ENCODE measurements at places on chromosomes 16 and 17.

- DNase-seq: peak; percentile 85
Measured at GRCh38 chr17:2904135-2904534, 107.9 kb downstream of the RAP1GAP2 start.

DNA sequence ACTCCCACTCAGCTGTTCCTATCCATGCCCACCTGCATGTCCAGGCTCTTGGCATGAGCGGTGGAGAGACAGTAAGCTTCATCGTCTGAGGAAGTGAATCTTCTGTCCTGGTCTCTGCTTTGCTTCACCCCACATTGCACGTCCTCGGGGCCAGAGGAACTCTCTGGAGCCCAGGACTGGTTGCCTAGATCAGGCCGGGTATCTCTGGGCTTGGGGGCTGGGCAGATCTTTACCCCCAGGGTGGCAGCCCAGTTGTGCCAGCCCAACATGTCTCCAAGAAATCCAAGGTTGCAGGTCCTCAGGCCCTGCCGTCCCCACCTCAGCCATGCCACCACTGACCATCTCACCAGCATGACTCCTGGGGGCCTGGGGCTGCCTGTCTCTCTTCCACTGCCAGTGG is 58.3 kb downstream of the BEAN1 start:
- DNase-seq: no peak

- no peak for DNase-seq
Measured at GRCh38 chr17:82989881-82990280, 89.5 kb upstream of the METRNL start.

GRCh38 chr17:29744121-29744520 is 121.4 kb upstream of the CORO6 start:
- DNase-seq: no peak

DNA sequence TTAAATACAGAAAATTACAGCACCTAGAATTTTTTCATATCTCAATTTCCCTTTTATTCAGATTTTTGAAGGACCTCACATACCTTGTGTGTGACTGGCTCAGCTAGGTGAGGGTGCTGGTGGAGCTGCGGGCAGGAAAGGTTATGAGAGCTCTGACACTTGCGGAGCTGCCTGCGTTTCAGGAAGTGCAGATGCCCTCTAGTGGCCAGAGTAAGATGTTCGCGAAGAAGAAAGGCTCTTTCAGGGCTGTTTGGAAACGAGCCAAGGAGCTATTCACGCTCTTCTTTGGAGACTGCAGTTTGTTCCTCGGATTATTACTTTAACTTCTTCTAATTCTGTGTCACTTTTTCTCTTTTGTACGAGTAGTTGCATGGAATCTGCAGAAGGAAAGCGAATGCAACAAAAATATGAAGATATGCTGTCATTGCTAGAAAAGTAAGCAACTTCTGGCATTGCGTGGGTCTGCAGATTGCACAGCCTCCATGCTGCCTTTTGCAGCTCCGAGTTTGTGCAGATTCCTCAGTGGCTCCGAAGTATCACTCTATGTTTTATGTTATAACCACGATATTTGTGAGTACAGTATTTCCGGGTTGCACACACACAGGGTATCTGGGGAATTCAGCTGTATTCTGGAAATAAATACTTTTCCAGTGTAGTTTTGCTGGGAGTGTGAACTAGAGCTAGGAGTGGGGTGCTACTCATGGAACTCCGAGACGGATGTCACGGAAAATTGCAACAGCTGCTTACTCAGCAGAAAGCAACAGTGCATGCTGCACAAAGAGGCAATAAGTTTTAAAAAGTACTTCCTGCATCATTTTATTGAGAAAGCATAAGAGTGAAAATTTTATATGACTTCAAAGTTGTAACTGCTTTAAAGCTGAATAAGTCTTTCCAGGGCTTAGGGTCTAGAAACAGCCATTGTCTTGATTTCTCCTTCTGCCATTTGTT is 46.3 kb downstream of the DNAH9 start:
- peak; percentile 81 for DNase-seq

GRCh38 chr17:71188811-71189492 is 931.9 kb upstream of the SOX9 start:
- DNase-seq: no peak

- no peak for DNase-seq
Measured at GRCh38 chr17:33686171-33686570, 393.1 kb upstream of the ASIC2 start.

- DNase-seq: no peak
Measured at GRCh38 chr17:77718669-77718961, 239.9 kb upstream of the TNRC6C start.

GRCh38 chr17:74919440-74920305 is 3.4 kb downstream of the USH1G start:
- DNase-seq: no peak

- no peak for DNase-seq
Measured at GRCh38 chr17:55295411-55296170, 30.8 kb downstream of the HLF start.

- no peak for DNase-seq
Measured at GRCh38 chr17:39606434-39607056, 1.2 kb downstream of the NEUROD2 start.

GRCh38 chr16:4868026-4868425 is 20.7 kb downstream of the UBN1 start:
- no peak for DNase-seq

DNA sequence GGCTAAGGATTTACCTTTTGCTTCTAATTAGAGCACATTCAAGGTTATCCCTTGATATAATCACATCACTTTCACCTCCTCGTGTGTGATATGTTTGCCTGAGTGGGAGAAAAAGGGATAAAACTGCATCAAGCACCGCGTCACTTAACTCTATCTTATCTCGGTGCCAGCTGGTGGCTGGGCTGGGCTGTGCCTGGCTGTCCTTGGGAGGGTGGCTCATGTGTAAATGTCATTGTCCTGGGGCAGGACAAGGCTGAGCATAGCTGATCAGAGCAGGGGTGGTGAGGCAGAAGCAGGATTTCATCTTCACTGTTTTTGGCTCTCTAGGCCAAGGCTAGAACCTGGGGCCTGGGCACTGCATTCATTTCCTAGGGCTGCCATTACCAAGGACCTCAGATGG is 105.3 kb downstream of the RAP1GAP2 start:
- no peak for DNase-seq

GRCh38 chr16:74727903-74728302 is 27.2 kb upstream of the MLKL start:
- DNase-seq: no peak

- DNase-seq: no peak
Measured at GRCh38 chr16:87822108-87822970, 47.0 kb downstream of the SLC7A5 start.

DNA sequence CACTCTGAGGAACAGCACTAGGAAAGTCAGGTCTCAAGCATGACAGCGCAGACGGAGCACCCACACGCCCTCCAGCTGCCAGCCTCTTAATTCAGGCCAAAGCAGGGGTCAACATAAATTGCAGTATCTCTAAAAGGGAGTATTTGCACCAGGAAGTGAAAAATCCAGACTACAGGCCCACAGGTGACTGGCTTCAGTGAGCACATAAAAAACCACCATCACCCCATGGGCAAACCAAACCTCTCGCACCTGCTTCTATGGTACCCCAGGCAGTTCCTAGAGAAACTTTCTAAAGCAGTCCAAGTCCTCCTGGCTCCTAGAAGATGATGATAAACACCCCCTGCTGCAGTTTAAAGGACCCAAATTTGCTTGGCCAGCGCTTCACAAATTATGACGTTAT is 129.8 kb downstream of the ZNF423 start:
- DNase-seq: no peak

GRCh38 chr17:2085648-2085949 is 30.7 kb downstream of the HIC1 start:
- DNase-seq: no peak

- DNase-seq: no peak
Measured at GRCh38 chr17:38705803-38706504, 881 bp downstream of the MLLT6 start.

DNA sequence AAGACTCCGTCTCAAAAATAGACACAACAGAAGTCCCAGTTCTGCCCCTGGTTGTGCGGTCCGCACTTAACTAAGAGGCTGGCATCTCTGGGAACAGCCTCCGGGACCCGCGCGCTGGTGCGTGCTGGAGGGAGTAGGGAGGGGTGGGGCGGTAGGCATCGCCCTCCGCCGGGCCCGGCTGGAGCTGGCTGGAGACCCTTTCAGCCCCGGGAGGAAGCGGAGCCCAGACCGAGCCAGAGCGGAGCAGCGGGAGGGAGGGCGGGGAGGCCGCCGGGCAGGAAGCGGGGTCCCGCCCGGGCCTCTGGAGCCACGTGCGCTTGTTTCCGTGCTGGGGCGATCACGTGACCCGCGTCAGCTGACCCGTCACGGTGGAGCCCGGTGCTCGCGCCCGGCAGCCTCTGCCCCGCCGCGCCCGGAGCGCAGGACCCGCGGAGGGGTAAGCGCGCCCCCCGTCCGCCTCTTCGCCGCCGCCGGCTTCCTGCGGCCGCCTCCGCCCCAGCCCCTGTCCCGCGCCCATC is at the start of gene WDR81:
Gene WDR81 (plus strand): TSS at position 354 of the 518 bp plus-strand sequence. CDS start 256 bp downstream, outside the sequence.
- peak; percentile 88 for DNase-seq

- DNase-seq: no peak
Measured at GRCh38 chr16:49052846-49053245, 228.8 kb downstream of the CBLN1 start.

- DNase-seq: no peak
Measured at GRCh38 chr17:80793851-80794267, 197.8 kb upstream of the CHMP6 start.

DNA sequence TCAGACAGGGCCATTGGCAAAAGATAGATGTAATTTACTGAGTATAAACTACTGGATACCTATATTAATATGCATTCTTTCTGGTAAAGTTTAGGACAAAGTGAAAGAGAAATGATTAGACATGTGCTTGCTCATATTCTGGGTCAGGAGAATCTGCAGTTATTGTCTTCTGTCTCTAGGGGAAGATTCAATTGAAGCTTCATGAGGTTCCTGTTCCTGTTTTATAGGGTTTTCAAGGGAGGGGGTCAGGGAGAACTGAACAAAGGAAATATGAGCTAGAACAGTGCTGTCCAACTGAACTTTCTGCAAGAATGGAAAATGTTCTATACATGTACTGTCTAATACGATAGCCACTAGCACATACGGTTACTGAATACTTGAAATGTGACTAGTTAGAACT is 59.3 kb upstream of the CORO6 start:
- no peak for DNase-seq

- DNase-seq: no peak
Measured at GRCh38 chr16:4676831-4677230, 16.5 kb upstream of the NUDT16L1 start.

- DNase-seq: no peak
Measured at GRCh38 chr17:43636426-43636825, 25.3 kb downstream of the MEOX1 start.
